Nephron progenitor cell (in vitro differentiated cells): ENCODE measurements at places on chromosomes 3 and 15.
A peak's percentile ranks its signal among the peaks of the same experiment; 100 is the strongest.

DNA sequence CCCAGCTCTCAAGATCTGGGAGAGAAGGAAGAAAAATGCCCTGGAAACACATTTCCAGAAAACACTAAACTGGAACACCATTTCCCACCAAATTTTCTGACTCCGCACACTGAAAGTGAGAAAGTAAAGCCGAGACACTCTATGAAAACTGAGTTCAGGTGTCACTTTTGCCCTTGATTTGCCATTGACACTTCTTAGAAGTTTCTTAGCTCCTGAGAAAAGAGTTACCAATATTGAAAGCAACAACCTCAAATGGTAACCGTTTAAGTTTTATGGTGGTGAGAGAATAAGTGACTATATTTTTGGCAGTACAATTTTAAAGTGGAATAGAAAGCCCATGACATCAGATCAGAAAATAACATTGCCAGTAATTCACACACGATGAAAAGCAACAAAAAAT, 39.0 kb downstream of the CD86 start:
- H3K27me3 ChIP-seq, result peaks cover 4% of the 10 kb centered on the region
- H3K36me3 ChIP-seq, result no peaks in the 10 kb centered on the region
- H3K4me1 ChIP-seq, result peaks cover 14% of the 10 kb centered on the region
- no peak overlapping the region for H3K4me3 ChIP-seq
- DNase-seq, result no peak

DNA sequence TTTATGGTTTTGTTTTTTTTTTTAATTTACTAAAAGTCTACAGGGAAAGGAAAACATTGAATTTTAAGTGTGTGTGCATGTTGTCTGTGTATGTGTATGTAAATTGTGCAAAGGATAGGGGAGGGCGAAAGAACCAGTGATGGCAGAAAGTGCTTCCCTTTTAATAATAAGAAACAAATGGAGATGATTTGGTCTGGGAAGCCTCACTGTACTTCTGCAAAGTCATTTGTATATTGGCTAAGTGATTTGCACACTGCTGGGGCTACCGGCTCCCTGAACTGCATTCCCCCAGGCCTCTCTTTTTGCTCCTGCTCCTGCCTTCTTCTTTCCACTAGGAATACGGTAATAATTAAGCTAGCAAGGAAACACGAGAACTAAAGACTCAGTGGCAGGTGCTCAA, 101.2 kb downstream of the CD47 start:
- no peak for DNase-seq
- no peak overlapping the region for H3K27ac ChIP-seq
- H3K4me3 ChIP-seq, result no peak overlapping the region
- H3K27me3 ChIP-seq, result peaks cover 3% of the 10 kb centered on the region
- no peaks in the 10 kb centered on the region for H3K36me3 ChIP-seq
- H3K4me1 ChIP-seq, result peaks cover 10% of the 10 kb centered on the region

GRCh38 chr3:142738396-142738795, 14.6 kb downstream of the TRPC1 start:
- no peak overlapping the region for H3K4me3 ChIP-seq
- no peak for DNase-seq
- H3K27ac ChIP-seq, result no peak overlapping the region
- no peaks in the 10 kb centered on the region for H3K27me3 ChIP-seq
- H3K36me3 ChIP-seq, result no peaks in the 10 kb centered on the region

GRCh38 chr3:32226875-32227500, 11.5 kb upstream of the CMTM8 start:
- H3K36me3 ChIP-seq, result no peaks in the 10 kb centered on the region
- DNase-seq, result no peak

DNA sequence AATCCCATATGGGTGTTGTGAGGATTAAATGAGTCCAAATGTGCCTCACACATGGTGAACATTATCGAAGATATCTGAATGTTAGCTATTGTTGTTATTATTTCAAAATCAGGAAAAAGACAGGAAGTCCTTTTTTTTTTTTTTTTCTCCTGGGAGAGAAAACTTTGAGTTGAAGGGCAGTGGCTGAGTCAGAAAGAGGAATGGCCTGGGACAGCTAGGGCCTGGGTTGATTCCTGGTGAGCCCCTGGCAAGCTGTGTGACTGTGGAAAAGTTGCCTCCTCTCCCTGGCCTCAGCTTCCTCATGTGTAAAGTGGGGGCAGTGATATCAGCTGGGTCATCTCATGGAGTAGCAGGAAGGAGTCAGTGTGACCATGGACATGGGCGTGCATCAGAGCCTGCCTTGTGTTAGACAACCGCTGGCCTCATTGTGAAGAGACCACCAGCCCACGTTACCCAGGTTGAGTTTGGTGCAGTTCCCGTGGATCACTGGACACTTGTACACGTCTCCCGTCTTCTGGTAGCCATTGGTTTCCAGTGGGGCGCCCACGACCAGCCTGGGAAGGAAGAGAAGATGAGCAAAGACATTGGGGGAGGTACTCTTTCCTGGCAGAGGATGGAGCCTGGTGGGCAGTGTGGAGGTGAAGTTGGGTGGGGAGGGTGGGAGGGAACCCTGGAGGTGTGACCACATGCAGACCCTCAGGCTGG, 63.1 kb downstream of the ITGA11 start:
- no peak for DNase-seq
- H3K36me3 ChIP-seq, result no peaks in the 10 kb centered on the region
- H3K27ac ChIP-seq, result no peak overlapping the region
- peaks cover 14% of the 10 kb centered on the region for H3K27me3 ChIP-seq
- no peak overlapping the region for H3K4me3 ChIP-seq

- no peak overlapping the region for H3K4me3 ChIP-seq
- peaks cover 33% of the 10 kb centered on the region for H3K36me3 ChIP-seq
- no peak for DNase-seq
- H3K4me1 ChIP-seq, result peaks cover 66% of the 10 kb centered on the region
- peaks cover 6% of the 10 kb centered on the region for H3K27me3 ChIP-seq
These were observed 140.5 kb downstream of the FNDC3B start for GRCh38 chr3:172179680-172180399.

DNA sequence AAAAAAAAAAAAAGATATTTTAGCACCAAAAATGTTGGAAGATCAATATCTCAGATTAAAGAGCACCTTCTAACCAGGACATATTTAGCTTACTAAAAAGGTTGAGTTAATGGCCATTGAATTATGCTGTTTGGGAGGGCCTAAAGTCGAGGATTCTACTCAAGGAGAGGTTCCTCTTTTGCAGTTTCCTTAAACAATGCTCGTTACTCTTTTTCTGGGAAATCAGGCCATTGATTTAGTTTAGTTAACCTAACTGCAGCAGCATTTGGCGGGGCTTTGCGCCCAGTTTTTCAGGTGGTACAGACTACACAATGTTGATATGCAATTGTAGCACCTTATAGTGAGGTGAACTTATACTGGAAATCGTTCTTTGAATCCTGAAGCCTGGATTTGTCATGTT, 6.8 kb downstream of the ABHD2 start:
- peaks cover 7% of the 10 kb centered on the region for H3K27me3 ChIP-seq
- DNase-seq, result no peak
- no peak overlapping the region for H3K4me3 ChIP-seq
- peaks cover 71% of the 10 kb centered on the region for H3K4me1 ChIP-seq

DNA sequence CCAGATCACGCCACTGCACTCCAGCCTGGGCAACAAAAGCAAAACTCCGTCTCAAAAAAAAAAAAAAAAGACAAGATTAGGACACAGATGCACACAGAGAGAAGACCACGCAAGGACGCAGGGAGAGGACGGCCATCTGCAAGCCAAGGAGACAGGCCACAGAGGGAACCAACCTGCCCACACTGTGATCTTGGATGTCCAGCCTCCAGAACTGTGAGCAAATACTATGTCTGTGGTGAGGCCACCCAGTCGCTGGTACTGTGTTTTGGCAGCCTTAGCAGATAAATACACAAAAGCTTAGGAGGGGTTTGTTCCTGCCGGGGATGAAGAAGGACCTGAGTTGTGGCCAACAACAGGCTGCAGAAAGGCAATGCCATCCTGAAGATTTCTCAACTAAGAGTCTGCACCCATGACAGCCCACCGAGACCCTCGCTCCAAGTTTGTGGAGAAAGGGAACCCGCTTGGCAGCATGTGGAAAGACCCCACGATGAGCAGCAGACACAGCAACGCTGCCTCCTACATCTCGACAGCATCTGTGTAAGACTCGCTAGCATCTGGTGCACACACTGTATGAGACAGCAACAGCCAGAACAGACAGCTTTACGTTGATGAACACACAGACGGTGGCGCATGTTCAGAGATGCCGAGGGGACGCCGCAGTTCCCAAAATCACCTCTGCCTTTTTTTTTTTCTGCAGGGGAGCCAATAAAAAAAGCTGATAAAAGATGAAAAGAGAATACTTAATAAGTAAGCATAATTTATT, 13.7 kb downstream of the CYFIP1 start:
- peaks cover 45% of the 10 kb centered on the region for H3K4me1 ChIP-seq
- H3K4me3 ChIP-seq, result no peak overlapping the region
- DNase-seq, result no peak
- H3K27ac ChIP-seq, result no peak overlapping the region
- H3K36me3 ChIP-seq, result peaks cover 44% of the 10 kb centered on the region

GRCh38 chr15:99014803-99015697, 7.5 kb upstream of the PGPEP1L start:
- peaks cover 39% of the 10 kb centered on the region for H3K4me1 ChIP-seq
- H3K27ac ChIP-seq, result no peak overlapping the region
- no peaks in the 10 kb centered on the region for H3K36me3 ChIP-seq
- peak overlapping the region; percentile 74 for H3K4me3 ChIP-seq
- peaks cover 21% of the 10 kb centered on the region for H3K27me3 ChIP-seq
- peak; percentile 86 for DNase-seq

- peaks cover 14% of the 10 kb centered on the region for H3K27me3 ChIP-seq
- peak; percentile 74 for DNase-seq
- H3K4me3 ChIP-seq, result peak overlapping the region; percentile 67
- H3K4me1 ChIP-seq, result peaks cover 12% of the 10 kb centered on the region
- no peak overlapping the region for H3K27ac ChIP-seq
These were observed 387.9 kb downstream of the GABRG3 start for GRCh38 chr15:27358751-27359434.

GRCh38 chr3:37116998-37117397, 57.4 kb downstream of the LRRFIP2 start:
- H3K27me3 ChIP-seq, result no peaks in the 10 kb centered on the region
- H3K4me1 ChIP-seq, result no peaks in the 10 kb centered on the region
- no peak overlapping the region for H3K4me3 ChIP-seq
- DNase-seq, result no peak
- peaks cover 24% of the 10 kb centered on the region for H3K36me3 ChIP-seq
- H3K27ac ChIP-seq, result no peak overlapping the region
